ENCODE measurements at places on chromosomes 1 and 21. TPM values are rescaled to one million over a fixed set of nuclear protein-coding genes. Genes with fewer than 3 reads are reported as not detected.

COP1 gene
- total RNA-seq, result 40.9 TPM

ETNK2 gene
- total RNA-seq, result 5.3 TPM

SLC5A3 gene
- 19.1 TPM for total RNA-seq

LRRC71 gene
- total RNA-seq, result 0.23 TPM

PTPRC gene
- total RNA-seq, result 29.8 TPM
